ENCODE measurements at places on chromosomes 6 and 20.

- DNase-seq, result no peak
Observed at GRCh38 chr20:44952731-44953130, 7.5 kb downstream of the TOMM34 start.

- DNase-seq, result no peak
Observed at GRCh38 chr6:90253631-90254030, 43.0 kb downstream of the BACH2 start.

- no peak for DNase-seq
Observed at GRCh38 chr6:43983191-43983590, 144.1 kb downstream of the MRPL14 start.

DNA sequence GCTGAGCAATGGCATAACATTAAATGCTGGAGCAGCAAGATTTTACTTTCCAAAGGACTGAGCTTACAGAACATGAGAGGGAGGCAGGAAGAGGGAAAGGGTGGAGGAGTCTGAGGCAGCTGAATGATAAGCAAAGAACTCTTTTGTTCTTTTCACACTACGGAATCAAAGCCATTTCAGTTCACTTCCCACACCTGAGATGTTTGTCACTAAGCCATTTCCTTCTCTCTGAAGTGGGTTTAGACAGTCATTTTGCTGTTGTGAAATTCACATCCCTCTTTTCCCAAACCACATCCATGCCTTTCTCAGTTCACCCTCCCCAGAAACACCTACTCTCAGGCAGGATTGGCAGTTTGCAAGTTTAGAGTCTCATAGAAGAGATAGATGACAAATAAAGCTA is 267.9 kb downstream of the ADGRG6 start:
- no peak for DNase-seq

GRCh38 chr6:7166410-7167293 is 58.9 kb downstream of the RREB1 start:
- peak; percentile 54 for DNase-seq

GRCh38 chr6:41724586-41725501 is 10.6 kb downstream of the TFEB start:
- no peak for DNase-seq

DNA sequence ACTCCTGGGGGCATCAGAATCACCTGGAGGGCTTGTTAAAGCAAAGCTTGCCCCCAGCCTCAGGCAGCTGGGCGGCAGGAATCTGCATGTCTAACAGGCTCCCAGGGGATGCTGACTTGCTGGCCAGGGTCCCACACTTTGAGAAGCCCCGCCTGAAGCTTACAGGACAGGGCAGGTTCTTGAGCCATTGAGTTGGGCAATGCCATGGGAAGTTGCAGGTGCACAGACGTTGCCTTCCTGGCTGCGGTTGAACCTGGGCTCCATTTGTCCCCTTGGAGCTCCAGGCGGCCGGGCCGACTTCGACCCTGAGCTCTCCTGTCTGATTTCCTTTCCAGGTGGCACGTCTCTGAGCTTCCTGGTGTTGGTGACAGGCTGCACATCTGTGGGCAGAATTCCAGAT is 46.8 kb downstream of the SYNJ2 start:
- no peak for DNase-seq

- DNase-seq, result peak; percentile 49
Observed at GRCh38 chr6:157631412-157631811, 191.6 kb upstream of the SNX9 start.

DNA sequence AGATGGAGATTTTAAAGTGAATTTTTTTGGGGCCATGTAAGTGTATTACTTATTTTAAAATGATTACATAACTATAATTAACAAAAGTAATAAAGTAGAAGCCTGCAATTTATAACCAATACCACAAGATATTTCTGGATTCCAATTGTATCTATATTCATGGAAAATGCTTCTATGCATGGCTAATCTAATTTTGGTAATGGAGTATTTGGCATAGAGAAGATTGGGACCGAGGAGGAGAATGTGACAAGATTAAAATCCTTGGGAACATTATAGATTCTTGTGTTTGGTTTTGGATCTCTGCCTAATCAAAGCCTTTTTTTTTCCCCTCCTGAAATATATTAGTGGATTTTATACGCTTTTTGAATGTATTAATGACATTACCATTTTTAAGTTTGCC is 12.9 kb upstream of the TMX4 start:
- no peak for DNase-seq

GRCh38 chr6:6597682-6598081 is 9.2 kb downstream of the LY86 start:
- DNase-seq, result no peak

GRCh38 chr6:44045672-44046015 is 81.6 kb downstream of the MRPL14 start:
- DNase-seq, result peak; percentile 59

GRCh38 chr6:5367510-5367909 is 106.2 kb downstream of the FARS2 start:
- no peak for DNase-seq

DNA sequence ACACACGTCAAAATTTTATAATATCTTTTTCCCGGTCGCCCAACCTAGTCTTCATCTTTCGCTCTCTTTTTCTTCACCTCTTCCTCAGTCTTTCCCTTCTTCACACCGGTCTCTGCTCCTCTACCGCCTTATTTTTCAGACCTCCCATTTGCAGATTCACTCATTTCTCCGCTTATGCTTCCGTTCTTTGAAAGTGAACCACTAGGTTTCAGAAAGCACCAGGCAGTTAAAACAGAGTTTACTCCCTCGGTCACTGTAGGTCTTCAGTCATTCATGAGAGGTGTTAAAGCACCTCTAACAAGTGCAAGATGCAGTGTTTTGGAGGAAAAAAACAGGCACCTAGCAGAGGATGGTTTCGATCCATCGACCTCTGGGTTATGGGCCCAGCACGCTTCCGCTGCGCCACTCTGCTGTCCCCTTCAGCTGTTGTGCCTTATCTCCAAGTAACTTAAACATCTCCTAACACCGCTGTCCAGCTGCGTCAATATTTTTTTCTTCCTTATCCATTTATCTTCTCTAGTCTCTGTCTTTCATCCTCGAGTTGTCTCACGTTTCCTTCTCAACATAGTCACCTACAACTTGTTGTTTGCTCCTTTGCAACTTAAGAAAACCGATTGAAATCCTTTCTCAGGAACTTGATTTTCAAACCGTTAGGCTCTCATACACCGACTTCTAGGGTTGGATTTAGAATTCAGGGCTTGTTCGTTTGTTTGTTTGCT is 119.7 kb upstream of the ZNF184 start:
- DNase-seq, result peak; percentile 39

GRCh38 chr6:114995526-114995925 is 652.7 kb upstream of the HS3ST5 start:
- no peak for DNase-seq

DNA sequence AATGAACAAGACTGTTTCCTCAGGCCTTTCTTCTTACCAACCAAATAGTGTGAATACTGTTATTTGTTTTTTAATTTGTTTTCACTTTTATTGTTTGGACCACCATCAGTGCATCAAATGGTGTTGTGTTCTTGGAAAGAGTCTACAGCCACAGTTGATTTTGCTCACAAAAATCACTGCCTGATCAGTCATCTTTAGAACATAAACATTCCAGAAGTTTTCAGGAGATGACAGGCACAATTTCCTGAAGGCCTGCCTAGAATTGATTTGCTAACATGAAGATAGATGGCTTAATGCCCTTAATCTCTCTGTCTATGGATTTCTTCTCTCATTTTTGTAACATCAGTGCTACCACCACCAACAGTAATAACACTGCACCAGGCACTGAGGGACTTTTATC is 13.5 kb downstream of the IL22RA2 start:
- no peak for DNase-seq

- DNase-seq, result no peak
Observed at GRCh38 chr6:12313992-12314589, 23.9 kb downstream of the EDN1 start.

DNA sequence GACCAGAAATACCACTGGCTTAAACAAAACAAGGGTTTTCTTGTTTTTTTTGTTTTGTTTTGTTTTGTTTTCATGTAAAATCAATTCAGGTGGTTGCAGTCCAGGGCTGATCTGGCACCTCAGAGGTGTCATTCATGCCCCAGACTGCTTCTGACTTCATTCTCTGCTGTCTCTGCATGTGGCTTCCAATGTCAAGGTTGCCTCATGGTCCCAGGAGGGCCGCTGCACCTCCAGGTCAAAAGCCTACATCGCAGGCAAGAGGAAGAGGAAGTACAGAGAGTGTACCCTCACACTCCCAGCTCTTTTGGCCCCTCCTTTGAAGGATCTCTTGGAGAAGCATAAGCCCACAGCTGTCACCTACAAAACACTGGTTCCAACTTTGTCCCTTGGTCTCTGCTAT is 1.4 kb upstream of the BTN3A1 start:
- no peak for DNase-seq

GRCh38 chr6:89999154-89999553 is 104.9 kb downstream of the GJA10 start:
- peak; percentile 60 for DNase-seq

GRCh38 chr6:148044261-148044751 is 298.3 kb upstream of the SASH1 start:
- no peak for DNase-seq

DNA sequence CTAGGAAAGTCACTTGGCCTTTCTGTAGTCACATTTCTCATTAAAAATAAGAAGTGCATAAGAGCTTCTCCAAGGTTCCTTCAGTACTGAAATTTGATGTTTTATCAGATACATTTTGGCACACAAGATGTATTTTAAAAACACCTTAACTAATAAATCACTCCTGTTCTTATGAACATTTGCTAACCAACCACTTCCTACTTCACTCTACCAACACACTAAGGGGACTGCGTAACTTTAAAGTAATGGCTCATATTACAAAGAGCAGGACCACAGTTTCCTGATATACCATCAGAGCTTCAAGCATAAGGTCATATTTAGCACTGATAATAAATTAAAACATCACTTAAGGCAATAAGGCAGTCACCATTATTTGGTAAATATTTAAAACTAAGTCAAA is 104.4 kb downstream of the RALGAPA2 start:
- DNase-seq, result no peak

DNA sequence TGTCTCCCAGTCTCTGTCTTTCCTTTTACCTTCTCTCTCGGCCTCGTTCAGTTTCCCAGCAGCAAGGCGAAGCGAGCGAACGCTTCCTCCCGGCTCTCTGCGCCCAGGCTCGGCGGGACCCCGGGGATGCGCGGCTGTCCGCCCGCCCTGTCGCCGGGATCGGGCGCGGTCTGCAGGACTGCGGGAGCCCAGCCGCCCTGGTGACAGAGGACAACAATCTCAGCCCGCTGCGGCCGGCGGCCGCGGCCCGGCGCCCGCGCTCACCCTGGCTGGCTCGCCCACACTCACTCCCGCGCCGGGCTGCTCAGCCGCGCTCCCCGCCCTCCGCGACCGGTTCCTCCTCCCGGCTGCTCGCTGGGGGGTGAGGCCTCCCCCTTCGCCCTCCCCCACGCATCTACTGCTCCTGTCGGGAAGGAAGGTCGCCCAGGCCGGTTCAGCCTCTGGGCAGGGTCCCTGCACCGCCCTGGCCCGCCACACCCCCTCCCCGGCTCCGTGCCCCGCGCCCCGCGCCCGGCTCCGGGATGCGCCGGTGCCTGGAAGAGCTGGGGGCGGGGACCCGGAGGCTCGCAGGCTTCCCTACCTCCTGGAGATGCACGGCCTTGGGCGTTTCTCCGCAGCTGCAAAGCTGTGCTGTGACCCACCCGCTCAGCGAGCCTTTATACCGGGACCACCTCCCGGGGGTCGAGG is 410 bp downstream of the SYNE1 start:
- DNase-seq, result peak; percentile 37

- DNase-seq, result no peak
Observed at GRCh38 chr20:5331340-5331739, 14.6 kb upstream of the PROKR2 start.

GRCh38 chr6:32118782-32119628 is 9.0 kb downstream of the ATF6B start:
- peak; percentile 91 for DNase-seq

GRCh38 chr6:108518714-108519576 is 41.8 kb upstream of the FOXO3 start:
- no peak for DNase-seq

- peak; percentile 65 for DNase-seq
Observed at GRCh38 chr20:16601047-16601446, 27.8 kb upstream of the KIF16B start.

- no peak for DNase-seq
Observed at GRCh38 chr20:40535816-40536215, 153.2 kb downstream of the MAFB start.

- DNase-seq, result no peak
Observed at GRCh38 chr20:23532533-23532932, 35.8 kb downstream of the CST9L start.

DNA sequence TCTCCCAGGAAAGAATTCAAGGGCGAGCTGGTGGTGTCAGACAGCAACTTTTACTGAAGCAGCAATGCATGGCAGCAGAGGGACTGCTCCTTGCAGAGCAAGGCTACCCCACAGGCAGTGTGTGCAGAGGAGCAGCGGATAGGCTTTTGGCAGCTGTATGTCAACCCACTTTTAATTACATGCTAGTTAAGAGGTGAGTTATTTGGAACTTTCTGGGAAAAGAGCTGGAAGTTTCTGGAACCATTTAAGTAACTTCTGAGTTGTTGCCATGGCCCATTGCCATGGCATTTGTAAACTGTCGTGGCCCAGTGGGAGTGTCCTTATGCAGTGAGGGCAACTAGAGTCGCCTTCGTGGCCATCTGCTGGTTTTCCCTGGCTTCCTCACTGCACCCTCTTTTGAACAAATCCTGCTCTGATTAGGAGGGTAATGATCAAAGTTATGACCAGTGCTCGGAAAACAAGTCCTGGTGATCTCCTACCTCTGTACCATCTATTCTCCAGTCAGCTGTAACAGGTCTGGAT is 34.0 kb downstream of the BPIFB4 start:
- no peak for DNase-seq

DNA sequence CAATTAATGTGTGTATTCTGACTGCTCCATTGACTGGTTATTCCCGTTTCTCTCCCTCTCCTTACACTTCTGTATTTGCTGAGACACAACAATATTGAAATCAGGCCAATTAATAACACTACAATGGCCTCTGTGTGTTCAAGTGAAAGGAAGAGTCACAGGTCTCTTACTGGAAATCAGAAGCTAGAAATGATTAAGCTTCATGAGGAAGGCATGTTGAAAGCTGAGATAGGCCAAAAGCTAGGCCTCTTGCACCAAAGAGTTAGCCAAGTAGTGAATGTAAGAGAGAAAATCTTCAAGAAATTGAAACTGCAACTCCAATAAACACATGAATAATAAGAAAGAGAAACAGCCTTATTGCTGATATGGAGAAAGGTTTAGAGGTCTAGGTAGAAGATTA is 489.5 kb upstream of the CITED2 start:
- DNase-seq, result no peak

GRCh38 chr6:63926258-63926780 is 290.7 kb downstream of the PHF3 start:
- DNase-seq, result no peak

GRCh38 chr6:170165471-170166117 is 125.3 kb downstream of the DLL1 start:
- DNase-seq, result peak; percentile 65

DNA sequence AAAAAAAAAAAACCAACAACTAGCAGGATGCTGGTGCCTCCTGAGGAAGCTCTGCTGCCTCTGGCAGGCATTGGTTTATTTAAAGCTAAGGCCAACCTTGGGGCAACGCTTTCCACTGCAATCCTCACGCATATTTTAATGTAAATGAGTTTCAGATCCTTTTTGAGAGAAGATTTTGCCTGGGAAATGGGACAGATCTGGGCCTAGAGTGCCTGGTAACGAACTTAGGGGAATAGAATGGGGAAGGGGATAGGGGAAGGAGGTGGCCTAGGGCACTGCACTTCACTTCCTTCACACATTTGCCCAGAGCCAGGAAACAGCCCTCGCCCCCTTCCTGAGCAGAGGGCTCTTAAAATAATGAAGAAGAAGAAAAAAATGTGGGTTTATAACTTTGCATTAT is 132.7 kb upstream of the TMEM170B start:
- DNase-seq, result peak; percentile 74

- DNase-seq, result no peak
Observed at GRCh38 chr20:10637563-10637962, 36.2 kb downstream of the JAG1 start.

Measured in muscle of leg (tissue), 16 donors.